ENCODE measurements at places on chromosomes 5 and 9.
A peak's percentile ranks its signal among the peaks of the same experiment; 100 is the strongest.

GRCh38 chr9:27088981-27089380 lies 20.0 kb upstream of the TEK start:
- no peak for DNase-seq

DNA sequence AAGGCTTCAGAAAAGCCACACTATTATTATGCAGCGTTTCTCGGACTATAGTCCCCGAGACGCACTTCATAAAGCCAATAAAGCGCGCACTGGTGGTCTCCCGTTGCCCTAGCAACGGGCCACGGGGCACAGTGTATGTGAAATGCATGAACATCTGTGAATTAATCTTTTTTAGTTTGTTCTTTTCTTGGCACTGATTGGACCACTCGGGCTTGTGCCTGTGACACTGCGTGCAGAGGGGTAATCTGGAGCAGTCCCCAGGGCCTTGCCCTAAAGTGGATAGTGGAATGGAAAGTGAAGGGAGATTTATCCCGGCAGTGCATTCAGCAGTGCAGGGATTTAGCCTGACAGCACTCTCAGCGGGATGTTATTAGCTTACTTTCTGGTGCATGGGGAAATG lies 92.1 kb downstream of the TLE4 start:
- no peak for DNase-seq

- no peak for DNase-seq
Measured at GRCh38 chr9:134233022-134233421, 68.7 kb upstream of the RNU6ATAC start.

- DNase-seq: no peak
Measured at GRCh38 chr9:18980189-18980588, 52.8 kb downstream of the SAXO1 start.

GRCh38 chr5:170218726-170219125 lies 14.1 kb upstream of the C5orf58 start:
- DNase-seq: no peak

- no peak for DNase-seq
Measured at GRCh38 chr5:145975361-145976066, 39.1 kb downstream of the SH3RF2 start.

- DNase-seq: peak; percentile 39
Measured at GRCh38 chr5:80238778-80239679, 16.8 kb downstream of the SERINC5 start.

- DNase-seq: no peak
Measured at GRCh38 chr9:135289081-135289491, 190.5 kb upstream of the PPP1R26 start.

GRCh38 chr9:102295188-102295587 lies 556.7 kb upstream of the GRIN3A start:
- no peak for DNase-seq

DNA sequence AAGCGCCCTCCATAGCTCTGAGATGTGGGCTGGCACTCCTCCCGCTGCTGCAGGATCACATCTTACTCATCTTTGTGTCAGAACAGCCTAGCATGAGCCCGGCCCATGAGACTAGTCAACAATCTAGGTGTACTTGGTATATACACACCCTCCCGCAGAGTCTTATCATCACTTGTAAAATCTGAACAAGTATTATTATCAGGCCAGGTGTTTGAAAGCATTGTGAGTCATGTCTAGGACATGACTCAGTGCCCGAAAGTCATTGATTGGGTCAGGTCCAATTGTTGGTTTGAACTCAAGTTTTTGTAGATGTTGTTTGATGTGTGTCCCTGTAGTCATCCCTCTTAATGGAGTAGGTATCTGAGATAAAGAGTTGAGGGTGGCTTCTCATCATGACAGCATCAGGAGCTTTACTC lies 108.7 kb downstream of the CFAP90 start:
- DNase-seq: no peak

DNA sequence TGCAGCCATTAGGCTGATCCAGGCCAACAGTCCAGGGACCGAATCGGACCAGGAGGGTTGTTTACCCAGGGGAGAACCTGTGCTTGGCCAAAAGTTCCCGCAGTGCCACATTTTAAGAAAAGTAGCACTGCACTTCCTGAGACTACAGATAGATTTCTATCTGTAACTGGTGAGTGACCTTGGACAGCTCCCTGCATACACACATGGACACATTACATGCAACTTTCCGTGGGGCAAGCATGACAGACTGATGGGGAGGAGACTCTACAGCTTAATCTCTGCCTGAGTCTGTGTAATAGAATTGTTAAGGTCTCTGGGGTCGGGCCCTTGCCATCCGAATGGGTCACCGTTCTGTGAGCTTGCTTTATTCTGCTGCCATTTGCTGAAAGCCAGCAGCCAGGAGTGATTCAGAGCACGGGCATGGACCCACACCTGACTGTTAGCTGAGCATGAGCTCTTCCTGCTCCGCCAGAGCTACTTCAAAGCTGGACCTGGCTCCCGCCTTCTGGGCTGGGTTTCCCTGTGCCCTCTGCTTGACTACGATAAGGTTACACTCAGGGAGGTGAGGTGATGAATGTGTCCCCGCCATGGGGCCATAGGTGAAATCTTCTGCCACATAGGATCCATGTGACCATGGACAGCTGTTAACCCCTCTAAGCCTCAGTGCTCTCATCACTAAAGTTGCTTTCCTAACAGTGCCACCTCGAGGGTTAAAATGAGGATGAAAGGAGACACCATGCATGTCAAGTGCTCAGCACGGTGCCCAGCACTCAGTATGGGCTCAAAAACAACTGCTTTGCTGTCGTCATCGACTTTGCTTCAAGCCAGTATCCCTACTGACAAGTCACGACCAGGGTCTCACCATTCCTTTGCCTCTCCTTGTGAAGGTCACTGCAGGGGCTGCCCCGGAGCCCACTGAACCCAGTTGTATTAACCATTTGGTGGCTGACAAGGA lies 200.0 kb downstream of the MELK start:
- DNase-seq: no peak

DNA sequence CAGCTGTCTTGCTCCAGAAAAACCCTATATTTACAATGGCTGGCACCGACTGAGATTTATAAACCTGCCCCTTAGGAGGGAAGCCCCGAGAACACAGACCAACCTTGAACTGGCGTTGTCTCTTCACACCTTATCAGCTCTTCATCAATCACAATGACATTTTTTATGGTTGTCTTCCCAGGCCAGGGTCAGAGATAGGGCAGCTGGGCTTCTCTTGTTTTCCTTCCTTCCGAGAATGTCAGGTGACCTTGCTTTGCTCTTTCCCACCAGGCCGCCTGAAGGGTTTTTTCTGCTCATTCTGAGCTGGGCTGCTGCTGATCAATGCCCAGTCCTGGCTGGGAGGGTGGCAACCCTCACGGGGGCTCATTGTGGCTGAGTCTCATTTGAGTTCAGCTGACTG lies 619.1 kb downstream of the CCDC171 start:
- no peak for DNase-seq

- DNase-seq: no peak
Measured at GRCh38 chr9:4574657-4575243, 84.5 kb downstream of the SLC1A1 start.

DNA sequence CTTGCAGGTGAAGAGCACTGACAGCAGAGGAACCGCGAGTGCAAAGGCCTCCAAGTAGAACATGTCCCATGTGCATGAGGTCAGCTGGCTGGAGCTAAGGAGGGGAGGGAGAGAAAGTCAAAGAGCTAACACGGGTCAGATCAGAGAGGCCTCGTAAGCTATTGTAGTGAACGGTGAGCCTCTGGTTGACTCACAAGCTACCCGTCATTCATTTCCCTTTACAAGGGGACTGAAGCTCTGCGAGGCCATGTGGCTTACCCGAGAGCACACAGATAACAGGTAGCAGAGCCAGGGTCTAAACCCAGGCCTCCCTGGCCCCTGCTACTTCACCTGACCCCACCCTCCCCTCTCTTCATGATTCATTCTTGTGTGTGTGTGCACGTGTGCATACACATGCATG lies 152.7 kb upstream of the ADRA1B start:
- DNase-seq: no peak

DNA sequence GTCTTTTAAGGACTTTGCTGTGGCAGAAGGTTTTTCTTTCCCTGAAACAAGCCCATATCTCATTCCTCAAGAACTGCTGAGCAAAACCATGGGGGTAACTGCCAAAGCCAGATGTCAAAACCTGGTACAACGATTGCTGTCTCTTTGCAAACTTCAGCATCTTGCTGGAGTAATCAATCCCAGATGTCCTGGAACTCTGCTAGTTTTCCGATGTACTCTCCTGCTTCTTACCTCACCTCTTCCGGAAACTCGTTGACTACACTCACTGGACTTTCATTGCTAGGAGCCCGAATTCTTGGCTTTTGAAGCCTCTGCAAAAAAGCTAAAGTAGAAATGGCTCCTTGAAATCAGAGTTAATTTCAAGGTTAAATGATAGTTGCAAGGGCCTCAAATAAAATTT lies 23.3 kb downstream of the RAD1 start:
- DNase-seq: no peak

All from NCI-H446 (cell line).